ENCODE measurements at places on chromosomes 2 and 18.
A peak's percentile ranks its signal among the peaks of the same experiment; 100 is the strongest.

DNA sequence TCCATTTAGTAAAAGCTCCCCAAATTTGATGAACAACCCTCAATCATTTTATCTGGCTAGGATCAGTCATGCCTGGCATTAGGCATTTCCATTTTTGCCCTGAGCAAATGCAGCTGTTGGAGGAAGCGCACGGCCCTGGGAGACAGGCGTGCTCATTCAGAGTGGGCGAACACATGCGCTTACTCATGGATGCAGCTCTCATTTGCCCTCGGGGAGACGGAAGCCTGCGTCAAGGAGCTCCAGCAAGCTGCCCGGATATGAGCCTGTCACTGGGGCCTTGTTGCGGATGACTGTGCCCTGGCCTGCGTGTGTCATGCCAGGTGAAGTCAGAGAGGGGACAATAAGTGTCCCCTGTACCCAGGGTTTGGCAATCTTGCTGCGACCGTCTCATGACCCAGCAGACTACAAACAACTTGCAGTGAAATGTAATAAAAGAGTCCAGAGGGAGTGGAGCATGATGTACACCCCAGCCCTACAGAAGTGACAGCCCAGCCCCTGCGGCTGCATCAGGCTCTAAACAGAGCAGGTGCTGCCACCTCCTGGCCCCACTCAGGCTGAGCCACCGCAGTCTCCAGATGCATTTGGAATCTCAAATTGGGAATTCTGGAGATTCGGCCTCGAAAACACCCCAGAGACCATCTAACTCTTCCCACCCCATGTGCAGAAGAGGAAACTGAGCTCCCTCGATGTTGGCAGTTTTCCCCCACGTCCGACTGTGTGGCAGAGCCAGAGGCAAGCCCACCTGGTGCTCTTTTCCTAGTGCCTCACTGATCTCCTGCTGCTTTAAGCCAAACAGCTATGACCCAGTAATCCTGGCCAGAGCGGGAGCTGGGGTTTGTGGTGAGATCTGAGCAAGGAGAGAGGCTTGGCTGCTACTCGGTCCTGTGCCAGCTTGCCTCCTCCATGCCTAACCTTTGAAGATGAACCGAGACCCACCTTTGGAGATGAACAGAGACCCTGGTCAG, 105.0 kb upstream of the ALK start:
- DNase-seq = peak; percentile 26

- peak; percentile 16 for DNase-seq
Measured at GRCh38 chr2:149860276-149860921, 272.8 kb upstream of the MMADHC start.

DNA sequence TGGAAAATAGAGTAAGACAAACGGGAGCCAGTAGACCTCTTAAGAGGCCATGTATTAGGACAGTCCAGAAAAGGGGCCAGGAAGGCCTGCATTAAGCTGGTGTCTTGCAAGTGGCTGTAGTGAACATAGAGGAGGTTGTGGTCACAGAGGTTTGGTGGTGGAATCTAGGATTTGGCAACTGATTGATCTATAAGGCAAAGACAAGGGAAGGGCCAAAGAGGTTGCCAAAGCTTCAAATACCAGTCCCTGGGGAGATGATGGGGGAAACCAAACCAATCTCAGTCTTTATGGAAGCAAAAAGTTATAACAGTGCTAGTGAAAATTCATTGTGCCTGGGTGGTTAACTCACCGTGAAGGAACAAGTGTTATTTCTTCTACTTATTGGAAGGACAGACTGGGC, 28.7 kb upstream of the RTN4 start:
- no peak for DNase-seq

GRCh38 chr18:74084184-74084855, 63.3 kb downstream of the FBXO15 start:
- no peak for DNase-seq

DNA sequence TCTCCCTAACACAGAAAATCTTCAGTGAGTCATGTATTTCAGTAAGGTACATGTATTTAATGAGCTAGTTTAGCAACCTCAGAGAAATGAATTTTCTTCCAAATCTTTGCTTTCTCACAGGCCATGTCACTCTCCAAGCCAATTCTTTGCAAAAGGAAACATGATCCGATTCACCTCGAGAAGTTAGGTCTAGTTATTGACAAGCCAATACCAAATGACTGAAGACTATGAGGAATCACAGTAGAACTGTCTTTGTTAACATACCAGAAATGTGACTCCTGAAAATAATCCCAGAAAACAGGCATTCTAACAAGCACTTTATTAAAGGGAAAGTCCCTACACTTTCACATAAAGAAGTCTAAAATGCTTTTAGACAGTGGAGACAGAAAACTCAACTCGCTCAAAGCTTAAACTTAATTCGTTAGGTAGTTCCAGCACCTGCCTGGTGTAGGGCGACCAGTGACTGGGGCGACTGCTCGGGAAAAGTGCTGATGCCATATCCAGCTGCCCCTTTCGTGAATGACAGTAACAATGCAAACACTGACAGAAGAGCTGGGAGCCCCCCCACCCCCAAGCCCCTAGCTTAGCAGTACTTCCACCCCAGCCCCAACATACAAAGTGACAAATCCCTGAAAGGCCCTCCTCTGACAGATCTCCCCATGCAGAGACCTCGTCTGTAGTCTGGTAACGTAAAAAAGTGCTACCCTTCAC, 1.8 kb downstream of the MEMO1 start:
- no peak for DNase-seq

DNA sequence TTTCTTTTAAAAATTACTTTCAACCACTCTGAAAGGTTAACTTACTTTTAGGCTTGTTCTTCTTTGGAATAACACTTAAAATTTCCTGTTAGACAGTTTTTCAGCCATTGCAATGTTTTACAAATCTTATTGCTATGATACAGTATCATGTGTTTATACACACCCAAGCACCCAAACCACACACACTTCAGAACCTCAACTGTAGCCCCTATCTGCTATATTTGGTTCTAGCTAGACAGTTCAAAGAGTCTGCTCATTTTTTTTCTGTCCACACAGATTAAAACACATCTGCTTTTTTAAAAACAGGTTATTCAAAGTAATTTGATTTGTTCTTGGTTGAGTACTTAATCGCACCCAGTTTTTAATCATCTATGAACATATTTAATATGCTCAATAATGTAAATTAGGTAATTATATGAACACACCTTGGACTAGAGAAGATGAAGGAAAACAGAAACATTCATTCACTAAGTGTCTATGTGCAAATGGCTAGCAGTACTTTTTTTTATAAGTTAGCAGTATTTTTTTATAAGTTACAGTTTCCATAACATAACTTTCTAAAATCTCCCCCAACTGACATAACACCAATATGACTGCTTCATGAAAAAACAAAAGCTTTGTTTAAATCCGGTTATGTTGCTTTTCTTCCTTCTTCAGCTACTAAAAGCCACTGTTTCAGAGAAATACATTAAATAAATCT, 17.6 kb downstream of the FBXO11 start:
- DNase-seq = no peak

GRCh38 chr2:239140346-239141020, 260.3 kb downstream of the HDAC4 start:
- DNase-seq = no peak

DNA sequence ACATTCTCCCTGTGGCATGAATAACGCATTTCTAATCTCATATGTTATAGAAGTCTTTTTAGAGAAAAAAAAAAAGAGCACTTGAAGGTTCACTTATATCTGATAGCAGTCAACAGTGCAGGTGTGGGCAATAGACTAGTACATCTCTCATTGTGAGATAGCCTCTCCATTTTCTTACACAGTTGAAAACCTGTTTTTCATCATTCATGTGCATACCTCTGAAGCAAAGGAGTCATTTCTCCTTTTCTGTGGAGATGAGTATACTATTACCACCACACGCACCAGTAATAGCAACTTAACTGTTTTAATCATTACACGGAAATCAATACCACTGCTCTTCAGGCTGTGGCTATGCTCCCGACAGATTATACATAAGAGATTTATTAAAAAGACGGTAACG, 1653.3 kb upstream of the TMEFF2 start:
- no peak for DNase-seq

- DNase-seq = no peak
Measured at GRCh38 chr2:176364273-176364977, 95.2 kb downstream of the MTX2 start.

GRCh38 chr2:168185583-168186274, 61.7 kb downstream of the STK39 start:
- DNase-seq = no peak

DNA sequence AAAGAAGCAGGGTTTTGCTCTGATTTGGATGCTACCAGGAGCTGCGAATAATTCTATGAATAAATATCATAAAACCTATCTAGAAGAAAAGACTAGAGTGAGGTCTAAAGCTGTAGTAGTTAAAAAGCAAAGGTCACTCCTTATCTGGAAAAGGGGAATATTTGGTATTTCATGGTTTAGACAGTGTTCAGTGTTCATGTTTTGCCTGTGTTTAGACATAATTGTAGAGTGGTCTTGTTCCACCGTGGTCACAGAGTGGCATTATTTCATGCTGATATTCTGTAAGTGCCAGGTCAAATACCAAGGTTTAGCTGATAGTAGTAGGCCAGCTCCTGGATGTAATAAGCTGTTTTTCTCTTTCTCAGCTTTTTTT, 10.8 kb downstream of the SPAST start:
- DNase-seq = no peak

GRCh38 chr2:107694667-107695066, 132.0 kb upstream of the RGPD4 start:
- DNase-seq = no peak

DNA sequence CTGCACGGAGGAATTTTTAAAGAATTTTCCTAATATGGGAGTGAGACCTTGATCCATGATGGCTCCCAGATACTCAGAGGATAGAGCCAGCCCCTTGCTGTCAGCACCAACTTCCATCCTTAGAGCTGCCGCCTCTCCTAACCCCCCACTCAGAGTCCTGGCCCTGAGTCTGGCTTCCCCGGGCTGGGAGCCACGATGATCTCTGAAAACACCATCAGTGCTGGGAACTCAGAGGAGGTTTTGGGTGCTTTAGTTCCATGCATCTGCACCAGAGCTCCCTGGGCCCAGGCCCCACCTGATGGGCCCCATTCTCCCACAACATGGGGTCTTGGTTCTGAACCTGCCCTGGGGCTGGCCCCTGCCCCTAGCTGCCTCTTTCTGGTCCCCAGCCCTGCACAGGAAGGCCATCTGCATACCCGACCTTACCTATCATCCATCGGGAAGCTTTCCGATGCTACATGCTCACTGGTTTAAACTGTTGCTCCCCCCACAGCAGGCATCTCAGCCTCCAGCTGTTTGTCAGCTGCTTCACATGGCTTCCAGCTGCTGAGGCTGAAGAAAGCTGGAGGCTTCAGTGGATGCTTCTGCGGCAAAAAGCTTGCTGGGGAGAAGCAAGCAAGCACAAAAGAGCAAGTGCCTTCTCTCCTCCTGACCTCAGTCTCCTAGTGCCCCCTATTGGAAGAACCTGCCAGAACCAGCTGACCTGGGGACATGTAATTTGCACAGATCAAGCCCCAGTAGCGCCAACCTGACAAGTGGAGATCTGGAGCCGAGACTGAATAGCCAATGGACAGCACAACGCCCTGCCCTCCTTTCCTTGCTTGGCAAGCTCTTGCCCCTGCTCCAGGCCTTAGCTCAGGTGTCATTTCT, 24.2 kb upstream of the RHOB start:
- DNase-seq = no peak

- DNase-seq = no peak
Measured at GRCh38 chr2:197092431-197092830, 165.9 kb upstream of the PGAP1 start.

DNA sequence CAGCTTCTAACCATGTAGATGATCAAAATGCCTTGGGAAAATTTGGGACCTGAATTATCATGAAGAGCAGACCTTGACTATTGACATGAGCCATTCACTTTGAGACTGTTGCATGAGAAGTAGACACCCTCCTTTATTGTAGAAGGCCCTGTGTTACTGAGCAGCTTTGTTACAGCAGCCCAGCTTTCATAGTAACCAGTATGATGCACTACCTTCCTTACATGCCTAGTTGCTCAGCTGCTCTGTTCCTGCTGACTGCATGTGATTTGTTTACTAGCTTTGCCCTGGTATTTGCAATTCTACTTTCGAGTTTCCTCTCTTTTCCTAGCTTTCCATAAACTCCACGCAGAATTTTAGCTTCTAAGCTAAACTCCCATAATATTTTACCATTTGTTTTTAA, 11.2 kb upstream of the FN1 start:
- no peak for DNase-seq

GRCh38 chr18:36912887-36913286, 84.0 kb downstream of the KIAA1328 start:
- no peak for DNase-seq
